C1 segment of cervical spinal cord (tissue), 14 donors: ENCODE measurements at places on chromosomes 5 and 9.

DNA sequence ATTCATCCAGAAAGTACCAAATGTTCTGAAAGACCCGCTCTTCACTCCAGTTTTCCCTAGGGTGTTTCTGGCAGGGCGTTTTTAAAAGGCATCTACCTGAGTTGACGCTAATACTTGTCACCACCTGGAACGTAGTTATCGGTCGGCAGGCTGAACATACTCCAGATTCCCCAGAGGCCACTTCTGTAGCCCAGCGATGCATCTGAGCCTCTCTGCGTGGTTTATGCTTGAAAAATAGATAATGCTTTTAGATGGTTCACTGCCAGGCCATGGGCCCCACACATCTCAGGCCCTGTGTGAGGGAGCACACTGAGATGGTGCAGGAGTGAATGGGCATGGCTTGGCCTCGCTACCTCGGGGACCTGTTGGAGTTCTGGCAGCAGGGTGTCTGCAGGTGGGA, 33.0 kb upstream of the NCS1 start:
- DNase-seq: no peak

GRCh38 chr9:21852754-21853153, 50.3 kb downstream of the MTAP start:
- no peak for DNase-seq

GRCh38 chr9:21708260-21708711, 94.2 kb upstream of the MTAP start:
- no peak for DNase-seq

DNA sequence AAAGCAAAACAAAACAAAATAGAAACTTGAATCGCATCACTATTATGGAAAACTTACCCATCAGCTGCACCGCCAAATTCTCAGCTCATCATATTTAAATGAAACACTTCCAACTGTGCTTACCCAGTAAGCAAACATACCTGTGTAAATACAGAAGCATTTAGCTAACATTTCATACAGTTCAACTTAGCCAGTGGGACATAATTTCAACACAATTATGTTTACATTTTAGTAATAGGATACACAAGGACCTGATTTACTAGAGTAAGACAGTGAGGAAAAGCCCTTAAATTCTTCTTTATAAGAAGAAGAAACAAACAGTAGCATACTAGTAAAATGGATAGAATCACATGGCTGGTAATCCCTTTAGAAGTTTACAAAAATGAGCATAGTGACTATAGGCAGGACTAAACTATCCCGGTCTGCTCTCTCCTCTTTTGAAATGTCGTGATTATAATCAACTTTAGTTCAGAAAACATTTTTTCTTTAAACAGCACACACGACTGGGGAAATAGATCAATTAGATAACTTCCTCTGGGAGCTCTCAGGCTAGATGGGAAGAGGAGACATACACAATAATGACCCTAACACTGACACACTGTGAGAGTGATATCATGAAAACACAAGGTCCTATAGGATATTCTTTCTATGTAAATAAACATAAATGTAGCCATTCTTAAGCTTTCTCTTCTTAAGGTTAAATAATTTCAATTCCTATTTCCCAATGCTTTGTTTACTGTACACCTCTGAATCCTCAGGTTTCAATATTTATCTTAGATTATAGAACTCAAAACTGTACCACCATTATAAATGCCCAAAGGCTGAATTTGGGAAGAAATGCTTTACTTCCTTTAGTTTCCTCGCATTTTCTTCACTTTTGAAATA, 15.9 kb upstream of the CDC20B start:
- no peak for DNase-seq

DNA sequence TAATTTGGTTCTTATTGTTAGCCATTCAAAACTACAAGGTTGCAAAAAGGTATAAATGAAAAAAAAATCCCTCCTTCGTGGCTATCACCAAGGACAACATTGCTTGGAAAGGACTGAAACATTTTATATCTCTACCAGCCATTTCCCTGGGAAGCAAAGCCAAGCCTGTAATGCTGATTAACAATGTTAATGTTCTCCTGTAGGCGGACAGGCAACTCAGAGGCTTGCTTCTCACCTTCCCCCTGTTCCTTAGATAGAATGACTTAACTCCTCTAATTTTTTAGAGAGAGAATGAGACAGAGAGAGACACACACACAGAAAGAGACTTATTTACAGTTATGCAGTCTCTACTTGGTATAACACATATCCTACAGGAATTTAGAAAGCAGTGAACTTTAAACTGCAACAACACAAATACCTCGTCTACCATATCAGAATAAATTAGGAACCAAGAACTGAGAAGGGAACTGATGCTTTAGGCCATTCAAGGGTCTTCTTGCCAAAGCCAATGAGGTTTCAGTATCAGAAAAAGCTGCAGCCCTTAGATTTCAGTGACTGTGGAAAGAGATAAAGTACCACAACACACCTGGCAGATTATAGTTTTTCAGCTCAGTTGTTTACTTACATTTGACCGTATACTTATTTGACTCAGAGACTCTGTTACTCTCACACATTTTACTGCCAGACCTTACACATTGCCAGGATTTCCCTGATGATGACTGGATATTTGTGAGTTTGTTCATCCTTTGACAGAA, 20.9 kb upstream of the MAN2A1 start:
- no peak for DNase-seq

DNA sequence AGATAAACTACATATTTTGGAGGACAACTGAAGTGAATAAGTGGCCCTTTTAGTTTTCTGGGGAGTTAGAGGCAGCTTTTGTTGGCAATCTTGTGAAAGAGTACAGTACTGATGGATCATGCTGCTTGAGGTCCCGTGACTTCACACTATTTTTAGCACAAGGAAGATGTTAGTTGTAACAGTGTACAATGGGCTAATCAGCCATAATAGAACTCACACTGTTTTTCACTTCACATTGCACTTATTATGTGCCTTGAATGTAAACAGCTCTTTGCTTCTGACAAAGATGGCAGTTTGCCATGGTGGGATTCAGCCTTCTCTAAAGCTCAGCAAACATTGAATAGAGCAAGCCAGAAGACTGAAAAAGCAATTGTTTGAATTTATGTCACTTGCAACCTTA, 176.7 kb upstream of the ZNF608 start:
- no peak for DNase-seq

GRCh38 chr5:143741421-143741820, 70.5 kb upstream of the HMHB1 start:
- no peak for DNase-seq

DNA sequence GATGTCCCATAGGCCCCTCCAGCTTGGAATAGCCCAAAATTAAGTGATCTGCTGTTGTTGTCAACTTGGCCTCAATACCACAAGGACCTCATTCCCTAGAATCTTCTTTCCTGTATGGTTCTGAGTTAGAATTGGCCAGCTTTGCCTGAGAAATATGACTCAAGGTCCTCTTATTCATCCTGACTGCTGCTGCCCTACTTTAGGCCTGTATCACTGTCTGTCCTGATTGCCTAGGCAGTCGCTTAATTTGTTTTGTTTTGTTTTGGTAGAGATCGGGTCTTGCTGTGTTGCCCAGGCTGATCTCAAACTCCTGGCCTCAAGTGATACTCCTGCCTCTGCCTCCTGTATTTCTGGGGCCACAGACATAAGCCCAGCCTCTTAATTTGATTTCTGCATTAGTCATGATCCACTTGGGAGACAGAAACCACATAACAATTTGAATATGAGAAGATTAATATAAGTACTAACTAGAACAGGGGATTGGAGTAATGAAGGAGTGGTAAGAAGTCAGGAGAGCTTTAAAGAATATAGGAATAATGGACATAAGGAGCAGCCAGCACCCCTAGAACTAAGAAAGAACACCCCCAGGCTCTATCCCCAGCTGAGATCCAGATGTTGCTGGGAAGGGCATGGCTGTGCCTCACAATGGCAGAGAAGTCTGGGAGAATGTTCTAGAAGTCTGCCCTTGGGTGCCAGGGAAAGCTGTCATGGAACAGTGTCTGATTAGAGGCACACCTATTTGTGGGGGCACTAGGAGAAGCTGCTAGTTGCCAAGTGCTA, 4.6 kb downstream of the TEX53 start:
- no peak for DNase-seq

- DNase-seq: no peak
These were observed 170.9 kb downstream of the PALM2AKAP2 start for GRCh38 chr9:109950710-109951443.

DNA sequence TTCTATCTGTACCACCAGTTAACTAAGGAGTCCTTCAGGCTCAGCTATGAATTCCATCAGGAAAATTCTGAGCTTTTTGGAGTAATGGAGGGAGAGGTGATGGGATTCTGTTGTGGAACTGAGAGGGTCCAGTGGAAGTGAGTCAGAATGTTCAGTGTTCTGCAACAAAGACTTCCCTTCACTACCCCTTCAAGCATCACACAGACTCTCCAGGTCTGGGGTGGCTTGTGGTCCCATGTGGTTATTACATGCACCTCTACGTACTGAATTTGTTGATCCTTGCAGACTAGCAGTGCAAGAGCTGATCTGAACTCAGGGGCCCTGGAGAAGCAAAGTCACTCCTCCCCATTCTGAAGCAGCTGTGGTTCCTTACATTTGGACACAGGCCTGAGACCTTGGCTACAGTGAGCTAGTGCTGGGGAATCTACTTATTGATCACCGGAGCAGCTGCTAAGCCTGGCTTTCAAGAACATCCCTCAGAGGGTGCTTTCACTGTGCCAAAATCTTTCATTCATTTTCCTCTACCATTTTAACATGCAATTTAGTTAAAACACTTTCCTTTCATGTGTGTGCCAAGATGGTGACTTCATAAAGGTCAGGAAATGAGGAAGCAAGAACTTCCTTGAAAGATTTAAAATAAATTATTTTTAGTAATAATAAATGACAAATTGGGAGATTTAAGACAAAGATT, 75.0 kb upstream of the TNC start:
- no peak for DNase-seq

- no peak for DNase-seq
These were observed 468.1 kb downstream of the SPATA31D1 start for GRCh38 chr9:82456642-82457041.

GRCh38 chr5:150599917-150600511, 40.4 kb upstream of the SYNPO start:
- peak; percentile 61 for DNase-seq

DNA sequence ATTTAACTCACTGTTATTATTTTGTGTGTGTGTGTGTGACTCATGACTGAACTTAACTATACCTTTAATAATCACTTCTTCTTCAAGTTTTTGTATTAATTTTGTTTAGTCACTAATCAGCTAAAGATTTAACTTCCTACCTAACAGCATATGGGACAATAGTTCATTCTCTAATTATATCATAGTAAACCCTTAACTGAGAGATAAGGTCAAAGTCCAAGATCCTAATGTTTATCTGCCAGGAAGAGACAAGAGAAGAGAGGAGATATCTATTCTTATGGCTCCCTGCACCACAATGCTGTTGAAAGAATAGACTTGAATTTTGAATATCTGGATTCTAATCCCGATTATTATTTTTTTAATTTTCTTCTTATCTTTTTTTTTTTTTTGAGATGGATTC, 28.1 kb downstream of the FREM1 start:
- no peak for DNase-seq

GRCh38 chr5:88785746-88786565, 97.0 kb downstream of the MEF2C start:
- no peak for DNase-seq

- DNase-seq: peak; percentile 27
These were observed at the start of gene TRPM3 for GRCh38 chr9:71121275-71122021. TRPM3 (minus strand) TSS chr9:71121621; CDS start chr9:71121354, 267 bp downstream.

GRCh38 chr9:70962761-70963440, 158.5 kb downstream of the TRPM3 start:
- DNase-seq: no peak

- DNase-seq: no peak
These were observed 136.9 kb upstream of the RFX3 start for GRCh38 chr9:3662671-3663070.

- no peak for DNase-seq
These were observed 154.9 kb downstream of the FGF18 start for GRCh38 chr5:171574376-171574775.

- no peak for DNase-seq
These were observed 132.3 kb upstream of the ELL2 start for GRCh38 chr5:96093890-96094381.

GRCh38 chr5:135343413-135343812, 55.6 kb downstream of the MACROH2A1 start:
- no peak for DNase-seq

- no peak for DNase-seq
These were observed 396.4 kb downstream of the CDK5RAP2 start for GRCh38 chr9:120183615-120184014.

DNA sequence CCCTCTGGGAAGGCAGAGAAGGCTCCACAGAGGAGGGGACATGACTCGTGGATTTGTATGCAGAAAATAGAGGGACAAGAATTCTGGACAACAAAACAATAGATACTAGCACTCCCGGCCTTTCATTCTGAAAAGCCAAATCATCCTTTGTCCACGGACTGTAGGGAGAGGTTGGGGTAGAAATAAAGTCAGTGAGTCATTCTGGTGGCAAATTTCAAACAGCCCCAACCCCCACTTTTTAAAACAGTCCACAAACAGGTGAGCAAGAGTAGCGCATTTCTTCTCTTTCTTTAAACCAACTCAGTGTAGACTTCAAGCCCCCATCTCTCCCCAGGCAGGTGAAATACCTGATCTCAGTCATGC, 56.1 kb downstream of the PTPDC1 start:
- DNase-seq: no peak

- DNase-seq: no peak
These were observed 99.8 kb downstream of the VAV2 start for GRCh38 chr9:133892193-133892920.

DNA sequence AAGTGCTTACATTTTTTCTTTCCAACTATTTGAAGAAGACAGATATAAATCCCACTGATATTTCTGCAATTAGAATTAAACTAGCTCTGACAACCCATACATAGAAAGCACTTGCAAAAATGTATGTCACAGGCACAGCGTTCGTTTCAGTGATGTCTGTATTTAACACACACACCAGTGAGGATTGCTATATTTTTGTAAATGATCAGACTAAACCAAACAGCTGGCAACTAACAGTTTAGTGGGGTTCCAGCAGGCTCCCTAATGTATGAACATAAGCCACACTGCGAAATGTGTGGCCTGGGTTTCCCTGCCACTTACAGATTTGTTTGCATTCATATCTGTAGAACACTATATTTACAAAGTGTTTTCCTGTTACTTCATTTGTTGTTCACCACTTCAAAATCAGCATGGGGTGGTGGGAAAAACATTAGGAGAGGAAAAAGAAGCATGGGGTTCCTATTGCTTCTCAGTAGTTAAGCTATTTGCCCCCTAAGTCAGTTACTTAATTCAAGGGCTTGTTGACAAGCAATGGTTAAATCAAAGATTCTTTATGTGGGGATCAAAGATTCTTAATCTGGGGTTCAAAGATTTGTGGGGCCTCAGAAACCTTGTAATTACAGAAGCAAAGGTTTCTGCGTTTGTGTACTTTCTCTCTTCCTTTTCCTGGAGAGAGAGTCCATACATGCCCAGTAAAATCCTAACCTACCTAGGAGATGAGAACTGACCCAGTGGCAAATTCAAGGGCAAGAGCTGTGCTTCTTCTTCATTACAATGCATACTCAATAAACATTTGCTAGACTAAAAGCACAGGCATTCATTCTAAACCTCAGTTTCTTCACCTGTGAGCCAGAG, 27.1 kb downstream of the ZNF608 start:
- no peak for DNase-seq

GRCh38 chr9:2085716-2086115, 70.6 kb downstream of the SMARCA2 start:
- DNase-seq: no peak

GRCh38 chr5:154771383-154771901, 16.3 kb downstream of the LARP1 start:
- no peak for DNase-seq
